ENCODE measurements at places on chromosomes 7 and 10.

DNA sequence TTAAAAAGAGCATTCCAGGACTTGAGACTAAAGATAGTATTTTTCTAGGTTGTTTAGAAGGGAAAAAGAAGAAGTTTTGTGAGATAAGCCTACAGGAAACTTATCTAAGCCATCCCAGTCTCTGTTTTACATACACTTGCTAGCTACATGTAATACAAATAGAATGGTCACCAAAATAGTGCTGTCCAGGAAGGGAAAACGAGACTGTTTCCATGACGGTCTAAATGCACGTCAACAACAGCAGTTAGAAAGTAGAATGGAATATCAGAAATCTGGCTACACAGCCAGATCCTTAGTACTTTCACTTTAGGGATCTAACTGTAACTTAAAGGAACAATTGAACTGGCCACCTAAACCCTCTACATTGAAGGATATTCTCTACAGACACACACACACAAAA, 117.6 kb downstream of the TSPAN12 start:
- no peak for DNase-seq

- no peak for DNase-seq
Observed at GRCh38 chr7:24318326-24318725, 34.3 kb downstream of the NPY start.

GRCh38 chr7:108430664-108431063, 25.6 kb downstream of the NRCAM start:
- DNase-seq: no peak

DNA sequence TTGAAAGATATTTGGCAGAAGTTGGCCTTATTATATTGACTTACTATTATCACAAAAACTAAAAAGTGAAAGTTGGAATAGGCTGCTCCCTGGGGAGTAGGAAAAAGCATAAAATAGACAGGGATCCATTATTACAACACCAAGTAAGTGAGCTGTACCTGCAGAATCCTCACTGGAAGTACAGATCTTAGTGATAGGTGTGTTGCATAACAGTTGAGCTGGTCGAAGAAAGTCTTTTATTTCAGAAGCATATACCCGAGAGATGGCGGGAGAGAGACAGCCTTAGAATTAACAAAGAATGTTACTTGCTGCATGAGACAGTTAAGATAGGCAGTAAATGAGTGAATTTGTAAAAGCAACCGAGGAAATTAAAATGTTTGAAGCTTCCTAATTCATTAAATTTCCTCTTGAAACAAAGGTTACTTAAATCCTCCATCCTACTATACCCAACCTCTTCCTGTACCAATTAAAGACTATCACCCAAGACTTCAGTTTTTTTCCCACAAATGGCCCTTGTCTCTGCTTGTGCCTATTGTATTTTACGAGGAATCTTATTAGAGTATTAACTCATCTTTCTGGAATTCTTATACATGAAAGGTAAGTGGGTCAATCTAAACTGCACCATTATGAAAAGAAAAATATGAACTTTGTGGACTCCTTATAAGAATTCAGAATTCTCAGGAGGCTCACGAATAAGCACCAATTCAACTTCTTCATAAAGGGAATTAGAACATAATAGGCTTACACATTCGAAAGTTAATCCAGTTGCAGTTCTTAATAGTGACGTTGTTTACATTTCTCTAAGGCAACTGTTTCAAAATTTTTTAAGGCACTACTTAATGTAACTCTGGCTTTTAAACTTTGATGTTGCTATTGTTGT, 56.2 kb downstream of the CREM start:
- DNase-seq: no peak

- DNase-seq: no peak
Observed at GRCh38 chr7:155922067-155922816, 110.0 kb upstream of the SHH start.

DNA sequence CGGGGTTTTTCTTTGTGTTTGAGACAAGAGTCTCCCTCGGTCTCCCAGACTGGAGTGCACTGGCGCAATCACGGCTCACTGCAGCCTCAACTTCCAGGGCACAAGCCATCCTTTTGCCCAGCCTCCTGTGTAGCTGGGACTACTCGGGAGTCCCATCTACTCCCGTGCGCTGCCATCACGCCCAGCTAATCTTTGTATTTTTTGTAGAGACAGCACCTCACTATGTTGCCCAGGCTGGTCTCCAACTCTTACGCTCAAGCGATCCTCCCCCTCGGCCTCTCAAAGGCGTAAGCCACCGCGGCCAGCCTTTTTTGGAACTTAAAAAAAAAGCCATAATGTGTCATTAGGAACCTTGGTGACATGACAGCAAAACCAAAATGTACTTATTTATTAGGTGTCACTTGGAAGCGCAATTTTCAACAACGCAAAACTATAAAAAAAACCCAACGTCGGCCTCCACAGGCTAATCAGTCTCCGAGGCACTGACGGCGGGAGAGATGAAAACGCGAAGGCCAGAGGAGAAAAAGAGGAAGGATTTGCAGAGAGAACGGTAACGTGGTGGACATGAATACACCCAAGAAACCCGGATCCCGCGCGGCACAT, 911 bp upstream of the HNRNPH3 start:
- no peak for DNase-seq

DNA sequence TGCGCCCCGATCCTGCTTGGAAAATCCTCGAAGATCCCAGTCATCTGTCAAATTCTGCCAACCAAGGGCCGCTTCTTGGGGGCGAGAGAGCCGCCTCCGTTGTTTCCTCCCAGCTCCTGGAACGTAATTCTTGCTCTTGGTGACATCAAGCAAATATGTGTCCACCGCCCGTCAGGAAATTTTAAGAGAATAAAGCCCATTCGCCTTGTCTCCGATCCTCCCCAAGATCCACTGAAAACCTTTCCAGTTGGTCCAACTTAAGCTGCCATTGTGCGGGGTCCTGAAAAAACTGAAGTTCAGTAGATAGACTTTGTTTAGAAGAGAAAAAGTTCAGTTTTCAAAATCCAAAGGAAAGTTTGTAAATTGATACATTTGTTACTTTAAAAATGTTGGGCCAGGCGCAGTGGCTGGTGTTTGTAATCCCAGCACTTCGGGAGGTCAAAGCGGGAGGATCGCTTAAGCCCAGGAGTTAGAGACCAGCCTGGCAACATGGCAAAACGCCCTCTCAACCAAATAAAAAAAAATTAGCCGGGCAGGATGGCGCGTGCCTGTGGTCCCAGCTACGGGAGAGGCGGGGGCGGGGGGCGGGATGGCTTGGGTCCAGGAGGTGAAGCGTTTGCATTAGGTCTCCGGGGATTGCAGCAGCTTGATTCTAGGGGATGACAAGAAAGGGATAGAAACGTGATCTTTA, 1.0 kb upstream of the ZNF800 start:
- DNase-seq: no peak

- no peak for DNase-seq
Observed at GRCh38 chr7:32941181-32941580, 16.1 kb upstream of the FKBP9 start.

GRCh38 chr7:25786936-25787335, 365.1 kb upstream of the NFE2L3 start:
- no peak for DNase-seq

- DNase-seq: no peak
Observed at GRCh38 chr10:62327885-62328284, 46.3 kb upstream of the ZNF365 start.

- no peak for DNase-seq
Observed at GRCh38 chr7:106060394-106060920, 51.7 kb downstream of the SYPL1 start.

GRCh38 chr10:86182150-86182549, 184.4 kb downstream of the GRID1 start:
- DNase-seq: no peak

DNA sequence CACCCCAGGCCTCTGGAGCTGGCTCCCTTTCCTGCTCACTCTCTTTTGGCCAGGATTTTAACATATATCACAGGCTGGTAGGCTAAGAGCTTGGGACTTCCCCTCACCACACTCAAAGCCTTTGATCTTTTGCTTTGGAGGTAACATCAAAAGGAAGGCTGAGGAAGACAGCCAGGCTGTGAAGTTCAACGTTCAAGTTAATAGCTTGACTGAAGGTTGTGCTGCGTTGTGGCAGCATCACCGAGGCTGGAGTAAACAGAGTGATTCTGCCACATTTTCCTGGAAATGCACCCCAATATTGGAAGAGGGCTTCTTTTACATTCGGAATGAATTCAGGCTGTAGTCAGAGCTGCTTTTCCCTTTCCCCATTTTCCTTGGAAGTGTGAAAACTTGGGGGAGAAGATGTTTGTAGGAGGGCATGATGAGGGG, 57.3 kb downstream of the TCF7L2 start:
- no peak for DNase-seq

- DNase-seq: no peak
Observed at GRCh38 chr10:115043719-115044118, 49.4 kb upstream of the ATRNL1 start.

- no peak for DNase-seq
Observed at GRCh38 chr7:4724648-4725013, 42.5 kb downstream of the FOXK1 start.

Measured in stimulated activated CD8-positive, alpha-beta memory T cell treated with anti-CD3 and anti-CD28 coated beads, Interleukin-4, amount 100 ng/mL, for 4 hours (primary cell).